ENCODE measurements at places on chromosomes 2 and 18. TPM values are rescaled to one million over a fixed set of nuclear protein-coding genes. Genes with fewer than 3 reads are reported as not detected.

Gene MEP1B
- 0.05 TPM for total RNA-seq

Gene TANC1
- total RNA-seq, result 8.3 TPM

Gene SULT1C3
- not detected for total RNA-seq

Gene ACVR1
- 21.0 TPM for total RNA-seq

Gene CTLA4
- total RNA-seq, result not detected

Gene ASB1
- total RNA-seq, result 57.9 TPM

Gene CARF
- 1.5 TPM for total RNA-seq

Gene FBXO15
- total RNA-seq, result 0.61 TPM

Gene CNDP1
- total RNA-seq, result not detected

Gene GRP
- total RNA-seq, result not detected

Gene CHRNA1
- total RNA-seq, result not detected

Gene SNTG2
- not detected for total RNA-seq

Gene FAP
- not detected for total RNA-seq

Gene CHN1
- 21.5 TPM for total RNA-seq

Gene GALNT3
- total RNA-seq, result not detected

Gene PDCL3
- 39.7 TPM for total RNA-seq

Gene TMEM163
- 0.06 TPM for total RNA-seq

Gene FLACC1
- 0.20 TPM for total RNA-seq

Gene SLC11A1
- total RNA-seq, result 0.20 TPM

Gene LHCGR
- not detected for total RNA-seq

Gene SIX2
- 2.5 TPM for total RNA-seq

Gene GAD1
- 0.13 TPM for total RNA-seq

Gene MAP3K19
- total RNA-seq, result not detected

Gene MYO5B
- total RNA-seq, result 8.7 TPM

Gene SKOR2
- not detected for total RNA-seq

Gene FHOD3
- 2.6 TPM for total RNA-seq

Gene DNPEP
- 55.4 TPM for total RNA-seq

Gene SERPINB11
- total RNA-seq, result not detected

Gene SPP2
- not detected for total RNA-seq

Gene ST3GAL5
- 30.7 TPM for total RNA-seq

Gene TRIM43
- 0.07 TPM for total RNA-seq

Gene RUFY4
- not detected for total RNA-seq

Gene CABYR
- 16.2 TPM for total RNA-seq

Gene MDH1B
- 1.4 TPM for total RNA-seq

Gene FEV
- total RNA-seq, result not detected

Gene RFX8
- not detected for total RNA-seq

Gene SGPP2
- total RNA-seq, result 0.77 TPM

Gene SLC5A7
- not detected for total RNA-seq

Gene CBLN2
- 0.12 TPM for total RNA-seq

Gene DCDC2C
- 0.26 TPM for total RNA-seq

Gene ANO7
- 2.1 TPM for total RNA-seq

Gene PFN4
- total RNA-seq, result 1.8 TPM

Gene DAPL1
- not detected for total RNA-seq

Gene CGREF1
- 8.1 TPM for total RNA-seq

Gene SERPINB3
- total RNA-seq, result 0.06 TPM

Gene IAH1
- total RNA-seq, result 98.4 TPM

Gene CFAP65
- 0.22 TPM for total RNA-seq

Gene ELAC1
- 4.7 TPM for total RNA-seq

Gene ELOA2
- not detected for total RNA-seq

Gene PCARE
- not detected for total RNA-seq

Gene GKN1
- 0.24 TPM for total RNA-seq
